Nephron progenitor cell (in vitro differentiated cells): ENCODE measurements at places on chromosomes 13 and 19.

- no peak for DNase-seq
Measured at GRCh38 chr19:42816894-42817293, 51.4 kb upstream of the PSG8 start.

- DNase-seq: no peak
Measured at GRCh38 chr13:26458196-26458749, 99.2 kb upstream of the WASF3 start.

DNA sequence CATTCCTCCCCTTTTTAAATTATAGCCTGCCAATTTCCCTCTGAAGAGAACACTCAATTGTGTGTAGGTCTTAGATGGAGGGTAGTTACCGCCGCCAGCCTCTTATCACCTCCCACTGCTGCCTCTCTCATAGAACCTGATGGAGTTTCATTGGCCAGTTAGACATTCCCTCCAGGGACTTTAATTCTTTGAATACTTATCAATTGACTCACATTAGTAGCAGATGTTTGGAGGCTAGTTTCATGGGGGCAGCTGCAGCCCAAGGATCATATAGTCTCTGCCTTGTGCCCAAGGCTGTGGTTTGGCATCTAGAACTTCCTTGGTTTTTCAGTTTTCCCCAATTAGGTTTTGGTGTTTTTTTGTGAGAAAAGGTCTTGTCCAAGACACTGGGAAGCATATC lies 318.9 kb upstream of the HTR2A start:
- no peak for DNase-seq

- DNase-seq: peak; percentile 2
Measured at GRCh38 chr13:85266771-85267170, 532.4 kb downstream of the SLITRK6 start.

DNA sequence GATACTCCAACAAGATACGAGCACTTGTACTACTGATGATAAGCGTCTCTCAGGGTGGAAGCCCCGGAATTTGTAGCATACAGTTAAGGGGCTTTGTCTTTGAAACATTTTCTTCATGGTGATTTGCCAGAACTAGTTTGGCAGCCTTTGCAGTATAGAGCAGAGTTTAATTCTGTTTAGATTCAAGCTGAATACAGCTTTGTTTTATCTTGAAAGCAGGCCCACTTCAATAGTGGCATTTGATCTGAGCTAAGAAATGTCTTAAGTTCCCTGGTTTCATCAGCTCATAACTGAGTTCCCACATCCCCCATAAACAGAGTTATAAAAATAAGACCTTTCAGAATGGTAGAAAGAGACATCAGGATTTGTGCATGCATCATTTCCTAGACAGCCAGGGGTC lies 125.9 kb downstream of the MIPEP start:
- no peak for DNase-seq

DNA sequence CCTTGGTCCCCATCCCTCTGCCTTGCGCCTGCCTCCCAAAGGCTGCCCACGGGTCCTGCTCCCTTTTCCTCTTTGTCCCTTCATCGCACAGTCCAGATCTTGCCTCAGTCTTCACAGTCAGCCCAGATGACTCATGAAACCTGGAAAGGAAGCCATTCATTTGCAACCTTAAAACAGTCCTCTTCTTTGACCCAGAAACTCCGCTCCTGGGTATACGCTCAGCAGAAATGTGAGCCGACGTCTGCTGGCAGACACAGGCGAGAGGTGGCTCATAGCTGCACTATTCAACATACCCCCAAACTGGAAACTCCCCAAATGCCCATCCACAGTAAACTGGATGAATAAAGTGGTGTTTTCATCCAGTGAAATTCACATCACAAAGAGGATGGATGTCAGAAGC lies 13.6 kb upstream of the PEPD start:
- DNase-seq: no peak

DNA sequence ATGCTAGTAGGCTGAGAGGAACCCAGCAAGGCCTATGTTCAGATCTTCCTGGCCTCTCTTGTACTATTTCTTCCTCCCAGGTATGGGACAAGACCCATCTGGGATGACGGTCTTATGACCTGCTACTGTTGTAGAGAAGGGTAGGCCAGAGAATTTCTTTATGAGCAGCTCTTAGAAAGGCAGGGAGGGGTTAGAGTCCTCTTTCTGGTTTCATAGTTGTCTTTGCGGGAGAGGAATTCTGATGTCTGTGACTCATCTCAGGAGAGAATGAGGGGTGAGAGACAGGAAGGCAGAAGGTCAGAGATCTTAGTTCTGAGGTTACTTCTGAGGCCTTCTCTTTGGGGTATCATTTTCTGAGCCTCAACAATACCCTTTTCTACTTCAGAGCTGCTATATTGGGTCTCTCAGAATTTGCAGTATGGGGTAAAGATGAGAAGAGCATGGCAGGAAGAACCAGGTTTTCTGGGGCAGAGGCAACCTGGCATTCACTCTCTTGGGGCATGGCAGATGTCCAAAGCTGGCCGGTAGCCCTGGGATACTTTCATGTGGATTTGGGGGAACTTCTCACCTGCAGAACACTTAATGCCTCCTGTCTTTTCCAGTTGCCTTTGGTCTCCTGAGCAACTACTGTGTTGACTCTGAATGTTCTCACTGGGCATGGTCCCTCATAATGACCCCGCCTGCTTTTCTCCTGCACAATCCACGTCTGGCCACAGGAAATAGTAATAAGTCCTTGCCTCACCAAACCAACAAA lies 154.4 kb downstream of the GGACT start:
- DNase-seq: no peak

GRCh38 chr13:98274921-98275487 lies 97.9 kb upstream of the RNF113B start:
- DNase-seq: no peak

- no peak for DNase-seq
Measured at GRCh38 chr13:113607889-113608635, 23.5 kb downstream of the TFDP1 start.

- no peak for DNase-seq
Measured at GRCh38 chr13:25469169-25469525, 97.4 kb downstream of the ATP8A2 start.

DNA sequence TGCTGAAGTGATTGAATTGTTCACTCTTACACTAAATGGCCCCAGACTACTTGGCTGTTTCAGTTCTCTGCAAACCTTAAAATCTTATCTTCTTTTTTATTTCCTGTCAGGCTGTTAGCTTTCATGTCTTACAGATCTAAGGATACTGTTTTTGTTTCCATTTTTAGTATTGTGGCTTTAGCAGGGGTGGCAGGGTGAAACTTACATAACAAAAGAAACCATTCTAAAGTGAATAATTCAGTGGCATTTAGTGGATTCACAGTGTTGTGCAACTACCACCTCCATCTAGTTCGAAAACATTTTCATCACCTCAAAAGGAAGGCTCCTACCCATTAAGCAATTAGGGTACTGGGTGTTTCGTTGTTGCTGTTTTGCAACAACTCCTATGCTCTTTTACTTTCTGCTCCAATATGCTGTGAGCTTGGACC lies 19.8 kb downstream of the TMEM272 start:
- DNase-seq: no peak
